ENCODE measurements at places on chromosomes 16 and 17.

DNA sequence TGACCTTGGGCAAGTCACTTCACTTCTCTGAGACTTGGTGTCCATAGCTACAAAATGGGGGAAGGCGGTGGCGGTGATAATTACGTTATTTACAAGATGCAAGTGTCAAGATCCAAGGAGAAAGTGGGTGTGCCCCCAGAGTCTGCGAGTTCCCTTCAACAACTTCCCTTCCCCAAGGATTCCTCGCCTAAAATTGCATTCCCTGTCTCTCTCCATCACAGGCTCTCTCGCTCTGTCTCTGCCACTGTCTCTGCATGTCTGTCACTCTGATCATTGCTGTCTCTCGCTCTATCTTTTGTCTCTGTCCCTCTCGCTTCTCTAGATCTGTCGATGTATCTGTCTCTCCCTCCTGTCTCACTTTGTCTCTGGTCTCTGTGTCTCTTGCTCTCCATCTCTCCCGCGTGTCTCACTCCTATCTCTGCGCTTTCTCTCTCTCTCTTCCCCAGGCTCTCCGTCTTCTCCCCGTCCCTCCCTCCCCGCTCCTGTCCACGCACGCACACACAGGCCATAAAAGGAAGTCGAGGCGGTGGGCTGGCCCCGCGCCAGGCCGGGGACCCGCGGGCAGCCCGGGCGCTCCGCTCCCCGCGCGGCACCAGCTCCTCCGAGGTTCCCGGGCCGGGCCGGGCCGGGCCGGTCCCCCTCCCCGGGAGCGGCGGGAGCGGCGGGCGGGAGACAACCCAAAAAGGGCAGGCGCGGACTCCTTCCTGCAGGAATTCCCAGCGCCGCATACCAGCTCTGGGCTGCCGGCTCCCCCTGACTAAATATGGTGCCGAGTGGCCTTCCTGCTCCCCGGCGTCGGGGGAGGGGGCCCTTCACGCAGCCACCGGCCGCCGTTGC, 1.1 kb upstream of the MYH11 start:
- no peak for DNase-seq

- DNase-seq = no peak
Observed at GRCh38 chr16:65285128-65286048, 163.5 kb upstream of the CDH11 start.

DNA sequence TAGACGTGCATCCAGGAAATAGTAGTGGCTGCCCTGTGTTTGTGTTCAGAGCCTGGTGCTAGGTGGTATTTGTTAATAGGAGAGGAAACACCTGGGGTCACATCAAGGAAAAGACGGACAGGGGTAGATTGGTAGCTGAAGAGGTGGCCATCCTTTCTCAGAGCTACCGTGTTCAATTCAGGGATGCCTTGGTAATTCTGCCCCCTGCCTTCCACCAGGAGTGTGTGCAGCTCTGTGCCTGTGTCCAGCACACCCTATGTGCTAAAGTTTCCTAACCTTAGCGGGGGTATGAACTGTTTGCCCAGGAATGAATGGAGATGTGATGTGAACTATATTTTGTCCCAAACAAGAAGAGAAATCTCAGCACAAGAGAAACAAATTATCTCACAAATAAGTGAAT, 174.1 kb upstream of the MPHOSPH6 start:
- DNase-seq = no peak

DNA sequence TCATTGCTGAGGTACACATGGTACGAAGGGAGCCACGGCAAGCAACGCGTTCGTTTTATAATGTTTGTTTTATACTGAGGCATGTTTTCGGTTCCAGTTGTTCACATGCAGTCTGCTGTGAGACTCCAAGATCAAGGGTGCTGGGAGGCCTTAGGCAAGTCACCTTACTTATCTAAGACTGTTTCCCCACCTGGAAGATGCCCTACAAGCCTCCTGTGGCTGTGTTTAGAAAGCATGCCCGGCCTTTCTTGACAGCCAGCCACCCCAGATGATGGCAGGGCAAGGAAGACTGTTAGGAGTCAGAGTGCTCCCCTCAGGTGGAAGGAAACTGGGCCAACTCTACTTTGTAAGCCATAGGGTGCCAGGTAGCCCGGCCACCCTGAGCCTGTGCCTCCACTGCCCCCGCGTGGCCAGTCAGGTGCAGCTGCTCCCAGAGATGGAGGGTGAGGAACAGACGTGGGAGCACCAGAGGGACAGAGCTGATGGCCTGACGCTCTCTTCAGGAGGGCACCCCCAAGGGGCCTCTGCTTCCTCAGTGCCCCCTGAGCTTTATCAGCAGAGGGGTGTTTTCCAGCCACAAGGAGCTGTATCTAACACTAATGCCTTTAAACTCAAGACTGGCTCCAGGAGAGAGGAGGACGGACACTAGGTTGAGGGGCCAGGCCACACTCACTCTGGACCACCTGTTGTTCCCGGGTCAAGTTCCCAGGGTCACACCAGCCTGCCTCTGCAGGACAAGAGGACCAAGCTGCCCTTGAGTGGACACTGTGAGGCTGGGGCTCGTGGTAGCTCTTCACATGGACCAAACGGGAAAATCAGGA, 5.4 kb downstream of the NAT9 start:
- no peak for DNase-seq

GRCh38 chr16:89517128-89517527, 8.9 kb downstream of the SPG7 start:
- no peak for DNase-seq

DNA sequence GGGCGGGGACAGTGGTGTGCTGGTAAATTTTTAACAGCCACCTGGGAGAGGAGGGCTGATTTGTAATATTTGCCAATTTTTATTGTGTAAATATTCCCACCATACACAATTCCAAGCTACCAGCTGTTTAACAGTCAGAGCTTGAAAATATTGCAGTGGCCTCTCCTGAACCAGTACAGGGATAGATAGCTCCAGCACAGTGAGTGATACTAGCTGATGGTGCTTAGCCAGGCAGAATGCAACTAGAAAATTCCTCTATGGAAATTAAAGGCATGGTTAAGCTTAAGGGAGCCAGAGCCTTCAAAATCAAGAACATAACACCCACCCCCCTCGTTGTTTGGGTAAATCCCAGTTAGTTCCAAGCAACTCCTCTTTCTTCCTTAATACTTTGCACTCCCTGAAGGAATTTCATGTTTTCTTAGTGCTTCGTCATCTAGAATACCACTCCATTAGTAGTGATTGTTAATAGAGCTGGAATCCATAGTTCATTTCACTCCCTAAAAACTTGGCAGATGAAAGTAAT, 96.6 kb downstream of the CYB561 start:
- DNase-seq = no peak

- no peak for DNase-seq
Observed at GRCh38 chr16:19377864-19378263, 39.8 kb upstream of the TMC5 start.

GRCh38 chr17:80709090-80709695, 164.6 kb downstream of the RPTOR start:
- no peak for DNase-seq

GRCh38 chr17:48455791-48456190, 25.8 kb upstream of the SKAP1 start:
- no peak for DNase-seq

DNA sequence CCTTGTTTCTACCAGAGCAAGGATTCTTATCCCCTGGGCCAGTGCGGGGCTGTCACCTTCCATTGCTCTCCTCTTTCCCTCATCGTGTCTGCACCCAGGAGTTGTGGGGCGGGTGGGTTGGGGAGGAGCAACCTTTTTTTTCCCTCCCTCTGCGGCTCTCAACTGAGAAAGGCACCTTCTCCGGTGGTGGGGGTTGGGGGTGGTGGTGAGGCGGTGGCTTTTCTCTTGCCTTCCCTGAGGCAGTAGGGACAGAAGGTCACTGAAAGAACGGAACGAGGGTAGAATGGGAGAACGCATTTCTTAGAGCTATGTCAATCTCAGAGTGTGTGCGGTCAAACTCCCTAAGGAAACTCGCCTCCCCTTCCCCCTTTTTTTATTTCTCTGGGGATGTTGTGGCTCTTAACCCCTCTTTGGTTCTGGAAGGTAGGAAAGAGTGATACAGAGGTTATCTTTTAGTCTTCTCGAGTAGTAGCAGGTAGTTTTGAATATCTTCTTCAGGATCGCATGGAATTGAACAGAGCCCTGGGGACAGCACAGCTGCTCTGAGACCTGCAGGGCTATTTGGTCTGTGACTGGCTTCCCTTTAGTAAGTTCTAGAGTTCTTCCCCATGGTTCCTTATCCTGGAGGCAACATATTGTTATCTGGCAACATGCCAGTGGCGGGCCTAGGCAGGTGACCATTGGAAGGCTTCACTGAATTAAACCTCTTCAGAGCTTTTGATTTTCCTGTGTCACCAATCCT, 994 bp downstream of the CLTC start:
- DNase-seq = no peak
